ENCODE measurements at places on chromosomes 3 and 15.

DNA sequence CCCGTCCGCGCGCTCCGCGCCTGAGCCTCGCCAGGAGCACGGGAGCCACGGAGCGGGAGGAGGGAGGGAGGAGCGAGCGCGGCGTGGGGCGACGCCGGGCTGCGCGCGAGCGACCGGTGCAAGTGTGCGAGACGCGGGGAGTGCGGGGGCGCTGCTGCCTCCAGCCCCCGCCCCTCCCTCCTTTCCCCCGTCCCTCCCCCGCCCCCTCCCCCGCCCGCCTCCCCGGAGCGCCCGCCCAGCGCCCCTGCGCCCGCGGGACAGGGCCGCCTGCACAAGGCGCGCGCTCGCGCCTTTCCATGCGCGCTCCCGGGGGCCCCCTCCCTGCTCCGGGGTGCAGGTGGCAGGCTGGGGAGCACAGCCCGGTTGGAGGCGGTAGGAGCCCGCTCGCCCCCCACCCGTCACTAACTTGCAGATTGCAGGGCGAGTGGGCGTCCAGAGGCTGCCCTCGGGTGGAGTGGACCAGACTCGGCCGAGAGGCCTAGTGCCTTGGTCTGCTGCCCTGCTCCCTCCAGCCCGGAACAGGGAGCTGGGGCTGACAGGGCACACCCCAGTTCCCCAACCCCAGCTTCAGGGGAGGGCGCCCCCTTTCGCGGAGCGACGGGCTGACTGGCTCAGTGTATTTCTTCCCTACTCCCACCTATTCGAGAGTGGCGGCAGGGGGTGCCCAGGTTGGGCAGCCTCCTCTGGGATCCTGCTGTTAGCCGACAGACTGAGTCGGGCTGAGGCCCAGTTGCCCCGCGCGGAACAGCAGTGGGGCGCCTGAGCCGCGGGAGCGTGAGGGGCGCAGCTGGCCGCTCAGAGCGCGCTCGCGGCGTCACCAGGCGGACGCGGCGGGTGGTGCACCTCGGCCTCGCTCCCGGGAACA lies at the start of gene WNT7A:
Gene WNT7A, minus strand, starts transcription at position 126 of the 865 bp plus-strand sequence. CDS start 255 bp downstream, outside the sequence.
- no peak for DNase-seq

DNA sequence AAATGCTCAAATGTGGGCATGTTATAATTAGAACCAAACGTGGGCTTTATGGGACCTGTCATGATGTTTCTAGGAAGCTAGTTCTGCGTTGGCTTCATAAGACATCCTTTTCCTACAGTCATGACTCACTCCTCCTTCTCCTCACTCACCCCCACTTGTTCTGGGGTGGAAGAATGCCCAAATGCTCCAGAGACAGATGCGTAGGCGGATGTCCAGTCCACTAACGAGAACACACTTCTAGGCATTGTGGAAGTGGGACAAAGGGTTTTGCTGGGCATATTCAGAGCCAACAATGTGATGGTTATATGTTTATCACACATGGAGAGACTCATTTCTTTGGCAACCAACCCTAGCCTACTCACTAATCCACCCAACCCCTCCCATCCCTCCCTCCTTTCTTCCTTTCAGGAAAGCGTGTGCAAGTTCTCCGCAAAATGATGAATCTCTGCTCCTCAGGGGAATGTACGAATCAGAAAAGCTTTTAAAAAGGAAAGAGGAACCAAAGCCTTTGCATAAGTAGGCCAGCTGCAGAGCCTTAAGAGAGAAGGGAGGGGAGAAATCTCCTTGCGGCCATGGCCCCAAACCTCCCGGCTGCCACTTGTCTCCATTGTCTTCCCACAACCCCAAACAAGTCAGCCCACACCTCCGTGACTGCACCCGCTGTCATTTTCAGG lies 123.0 kb upstream of the SPRED1 start:
- peak; percentile 100 for DNase-seq

GRCh38 chr15:50135031-50135551 lies 16.1 kb upstream of the ATP8B4 start:
- DNase-seq, result no peak

DNA sequence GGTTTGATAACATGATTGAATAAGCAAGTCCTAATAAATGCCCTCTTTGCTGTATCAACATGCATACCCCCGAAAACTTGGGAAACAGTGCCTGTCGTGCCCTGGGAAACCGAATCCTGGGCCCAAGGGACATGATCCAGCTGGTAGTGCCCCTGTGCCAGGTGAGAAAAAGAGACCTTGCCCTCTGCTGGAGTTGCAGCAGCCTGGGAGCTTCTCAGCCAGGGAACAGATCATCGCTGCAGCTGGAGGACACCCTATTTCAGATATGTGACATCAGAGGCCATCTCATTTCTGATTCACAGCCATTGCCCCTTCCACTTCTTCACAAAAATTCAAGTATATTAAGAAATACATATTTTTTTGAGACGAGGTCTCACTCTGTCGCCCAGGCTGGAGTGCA lies 32.3 kb downstream of the STOML1 start:
- no peak for DNase-seq

GRCh38 chr15:87528873-87529272 lies 727.7 kb downstream of the NTRK3 start:
- DNase-seq, result peak; percentile 31

DNA sequence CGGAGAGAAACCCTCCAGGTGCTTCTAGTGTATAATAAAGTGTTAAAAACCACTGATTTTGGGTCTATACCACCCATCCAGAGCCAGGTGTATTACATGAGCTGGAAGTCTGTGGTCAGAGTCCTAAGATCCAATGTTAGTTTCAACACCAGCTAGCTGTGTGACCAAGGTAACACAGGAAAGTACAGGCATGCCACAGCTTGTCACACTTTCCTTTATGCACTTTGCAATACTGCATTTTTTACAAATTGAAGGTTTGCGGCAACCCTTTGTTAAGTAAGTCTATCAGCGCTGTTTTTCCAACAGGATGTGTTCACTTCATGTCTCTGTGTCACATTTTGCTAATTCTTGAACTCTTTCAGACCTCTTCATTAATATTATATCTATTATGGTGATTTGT lies 201.3 kb upstream of the PRICKLE2 start:
- no peak for DNase-seq

DNA sequence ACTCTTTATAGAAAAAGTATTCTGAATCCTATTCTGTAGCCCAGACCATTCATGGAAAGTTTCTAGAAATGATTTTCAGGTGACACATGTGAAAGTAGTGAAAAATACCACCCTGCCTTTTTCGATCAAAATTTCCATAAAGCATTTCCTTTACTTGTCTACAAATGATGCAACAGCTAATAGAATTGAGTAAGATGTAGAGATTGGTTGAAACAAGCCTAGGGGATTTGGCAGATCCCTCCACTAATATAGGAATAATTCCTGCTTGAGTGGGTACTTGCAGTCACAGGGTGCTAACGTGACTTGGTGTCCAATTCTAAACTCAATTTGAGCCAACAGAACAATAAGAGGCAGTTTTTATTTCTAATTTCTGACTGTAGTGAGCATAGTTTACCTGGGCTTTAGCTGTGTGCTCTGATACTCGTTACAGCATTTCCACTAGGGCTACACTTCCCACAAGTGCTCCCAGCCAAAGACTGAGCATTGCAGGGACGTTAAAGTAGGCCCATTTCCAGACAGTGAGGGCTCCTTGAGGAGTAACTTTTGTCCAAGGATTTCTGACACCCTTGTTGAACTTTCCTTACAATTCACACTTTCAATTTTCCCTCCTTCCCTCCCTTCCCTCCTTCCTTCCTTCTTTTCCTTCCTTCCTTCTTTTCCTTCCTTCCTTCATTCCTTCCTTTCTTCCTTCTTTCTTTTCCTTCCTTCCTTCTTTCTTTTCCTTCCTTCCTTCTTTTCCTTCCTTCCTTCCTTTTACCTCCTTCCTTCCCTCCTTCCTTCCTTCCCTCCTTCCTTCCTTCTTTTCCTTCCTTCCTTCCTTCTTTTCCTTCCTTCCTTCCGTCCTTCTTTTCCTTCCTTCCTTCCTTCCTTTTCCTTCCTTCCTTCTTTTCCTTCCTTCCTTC lies 53.9 kb upstream of the TP63 start:
- no peak for DNase-seq

- DNase-seq, result no peak
Observed at GRCh38 chr3:66498687-66499621, 1.9 kb downstream of the LRIG1 start.

- no peak for DNase-seq
Observed at GRCh38 chr3:10289787-10290355, 2.9 kb downstream of the GHRL start.

GRCh38 chr3:61702453-61702852 lies 141.1 kb downstream of the PTPRG start:
- DNase-seq, result no peak

GRCh38 chr3:83765956-83766355 lies 1192.8 kb upstream of the CADM2 start:
- no peak for DNase-seq

- DNase-seq, result no peak
Observed at GRCh38 chr3:41485484-41485883, 286.2 kb downstream of the CTNNB1 start.

- no peak for DNase-seq
Observed at GRCh38 chr3:132870541-132870940, 148.3 kb upstream of the NPHP3 start.

- no peak for DNase-seq
Observed at GRCh38 chr15:82933576-82933975, 18.9 kb downstream of the HOMER2 start.

- no peak for DNase-seq
Observed at GRCh38 chr3:183410280-183410679, 18.1 kb downstream of the MCF2L2 start.

- peak; percentile 93 for DNase-seq
Observed at GRCh38 chr3:142850395-142851023, 38.4 kb downstream of the PCOLCE2 start.

DNA sequence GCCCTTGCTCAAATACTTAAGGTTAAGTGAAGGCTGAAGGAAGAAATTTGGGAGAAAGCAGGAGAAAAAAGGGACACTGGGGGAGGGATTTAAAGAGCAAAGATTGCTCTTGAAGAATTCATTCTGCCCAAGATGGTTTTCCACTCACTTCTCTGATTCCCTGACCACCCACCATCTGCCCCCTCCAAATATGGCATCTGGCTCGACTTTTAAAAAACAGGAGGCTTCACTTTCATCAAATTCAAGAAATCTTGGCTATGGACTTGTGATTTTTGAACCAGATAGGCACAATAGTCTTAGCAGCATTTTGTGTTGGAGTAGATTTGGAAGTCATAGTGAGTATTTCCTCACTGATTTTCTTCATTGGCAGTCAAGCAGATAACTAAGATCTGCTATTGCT lies 574.4 kb upstream of the SUCLG2 start:
- no peak for DNase-seq

DNA sequence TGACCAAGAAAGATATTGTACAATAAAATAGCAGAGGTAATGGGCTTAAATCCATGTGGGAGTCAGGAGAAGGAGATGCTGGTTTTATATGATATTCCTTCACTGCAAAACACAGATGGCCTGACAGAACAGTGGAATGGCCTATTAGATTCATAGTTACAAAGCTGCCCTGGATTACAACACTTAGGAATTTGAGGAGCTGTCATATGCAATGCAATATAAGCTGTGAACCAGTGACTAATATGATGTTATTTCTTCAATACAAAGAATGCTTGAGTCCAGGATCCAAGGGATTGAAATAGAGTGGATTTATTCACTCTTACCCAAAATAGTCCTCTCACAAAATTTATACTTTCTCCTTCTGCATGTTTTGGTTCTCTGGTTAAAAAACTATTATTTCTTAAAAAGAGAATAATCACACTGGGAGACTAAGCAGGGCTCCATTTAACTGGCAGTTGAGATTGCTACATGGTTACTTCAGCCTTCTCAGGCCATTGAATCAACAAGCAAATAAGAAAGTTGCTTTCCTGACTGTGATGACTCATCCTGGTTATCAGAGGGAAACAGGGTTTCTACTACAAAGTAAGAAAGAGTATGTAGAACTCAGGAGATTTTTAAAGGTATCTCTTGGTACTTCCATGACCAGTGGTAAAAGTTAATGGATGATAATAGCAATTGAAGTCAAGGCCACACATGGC lies 79.8 kb upstream of the ZPLD1 start:
- peak; percentile 2 for DNase-seq

- peak; percentile 28 for DNase-seq
Observed at GRCh38 chr3:183253528-183254486, 754 bp downstream of the B3GNT5 start.

DNA sequence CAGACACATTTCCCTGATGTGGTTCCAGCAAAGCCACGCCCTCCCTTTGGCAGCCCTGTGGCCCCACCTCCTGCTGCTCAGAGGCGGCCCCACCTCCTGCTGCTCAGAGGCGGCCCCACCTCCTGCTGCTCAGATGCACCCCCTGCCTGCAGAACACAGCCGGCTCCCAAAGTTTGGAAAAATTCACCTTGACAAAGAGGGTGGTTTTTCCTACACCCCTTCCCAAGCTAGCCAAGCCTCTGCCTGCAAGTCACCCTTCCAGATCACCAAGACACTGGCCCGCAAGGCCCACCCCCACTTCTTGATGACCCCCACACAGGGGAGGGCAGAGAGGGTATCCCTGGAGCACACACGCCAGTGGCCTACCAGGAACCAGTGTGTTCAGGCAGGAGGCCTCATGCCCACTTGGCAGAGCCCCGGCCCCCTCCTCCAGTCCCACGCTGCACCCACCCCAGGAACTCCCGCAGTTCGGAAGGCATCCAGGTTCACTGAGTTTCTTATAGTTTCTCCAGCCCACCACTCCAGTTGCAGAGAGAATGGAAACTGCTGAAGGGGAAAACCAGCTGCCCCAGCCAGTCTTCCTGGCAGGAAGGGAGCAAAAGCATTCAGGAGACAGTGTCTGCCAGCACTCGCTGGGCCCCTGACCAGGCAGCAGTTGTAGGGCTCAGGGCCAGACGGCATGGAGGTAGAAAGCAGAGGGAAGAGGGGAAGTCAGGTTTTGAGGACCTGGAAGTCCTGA lies 2.3 kb upstream of the HAPLN3 start:
- DNase-seq, result peak; percentile 80

GRCh38 chr3:13863965-13864595 lies 15.8 kb downstream of the WNT7A start:
- no peak for DNase-seq

GRCh38 chr15:59379531-59379930 lies 6.9 kb upstream of the MYO1E start:
- DNase-seq, result no peak

DNA sequence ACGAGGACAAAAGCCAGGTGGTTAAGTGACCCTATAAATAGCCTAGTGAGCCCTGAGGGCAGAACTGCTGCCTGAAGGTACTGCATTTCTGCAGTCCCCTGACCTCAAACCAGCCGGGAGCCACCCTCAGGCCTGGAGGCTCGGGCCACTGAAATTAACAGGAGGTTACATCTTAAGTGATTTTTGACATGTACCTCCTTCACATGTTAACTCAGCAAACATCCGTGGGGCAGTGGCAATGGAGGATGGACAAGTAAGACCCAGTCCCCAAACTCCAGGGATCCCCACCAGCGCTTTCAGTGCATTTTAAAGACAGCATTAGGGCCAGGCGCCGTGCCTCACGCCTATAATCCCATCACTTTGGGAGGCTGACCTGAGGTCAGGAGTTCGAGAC lies 26.2 kb downstream of the PSTPIP1 start:
- no peak for DNase-seq
